Mammary epithelial cell (primary cell): ENCODE measurements at places on chromosomes 1 and 21. TPM values are rescaled to one million over a fixed set of nuclear protein-coding genes. Genes with fewer than 3 reads are reported as not detected.

TP73 gene
- 0.56 and 6.9 TPM in 2 replicates for total RNA-seq

TFF2 gene
- not detected in 2 replicates for total RNA-seq

KRTAP12-2 gene
- not detected for total RNA-seq

AVPR1B gene
- not detected for total RNA-seq

ILDR2 gene
- total RNA-seq: not detected

ELK4 gene
- 17.7 TPM for total RNA-seq

URB2 gene
- total RNA-seq: 13.1 and 15.4 TPM in 2 replicates

LCE1D gene
- total RNA-seq: not detected

CXADR gene
- 48.0 TPM for total RNA-seq

E2F2 gene
- 0.08 and 2.2 TPM in 2 replicates for total RNA-seq

OR2L2 gene
- 0.17 TPM for total RNA-seq
